Activated CD4-positive, alpha-beta T cell treated with anti-CD3 and anti-CD28 coated beads, Interleukin-2, amount 50 U/mL, for 48 hours (primary cell): ENCODE measurements at places on chromosomes 11 and 22.

GRCh38 chr11:44243086-44243485 lies 66.9 kb downstream of the ALX4 start:
- DNase-seq, result no peak

DNA sequence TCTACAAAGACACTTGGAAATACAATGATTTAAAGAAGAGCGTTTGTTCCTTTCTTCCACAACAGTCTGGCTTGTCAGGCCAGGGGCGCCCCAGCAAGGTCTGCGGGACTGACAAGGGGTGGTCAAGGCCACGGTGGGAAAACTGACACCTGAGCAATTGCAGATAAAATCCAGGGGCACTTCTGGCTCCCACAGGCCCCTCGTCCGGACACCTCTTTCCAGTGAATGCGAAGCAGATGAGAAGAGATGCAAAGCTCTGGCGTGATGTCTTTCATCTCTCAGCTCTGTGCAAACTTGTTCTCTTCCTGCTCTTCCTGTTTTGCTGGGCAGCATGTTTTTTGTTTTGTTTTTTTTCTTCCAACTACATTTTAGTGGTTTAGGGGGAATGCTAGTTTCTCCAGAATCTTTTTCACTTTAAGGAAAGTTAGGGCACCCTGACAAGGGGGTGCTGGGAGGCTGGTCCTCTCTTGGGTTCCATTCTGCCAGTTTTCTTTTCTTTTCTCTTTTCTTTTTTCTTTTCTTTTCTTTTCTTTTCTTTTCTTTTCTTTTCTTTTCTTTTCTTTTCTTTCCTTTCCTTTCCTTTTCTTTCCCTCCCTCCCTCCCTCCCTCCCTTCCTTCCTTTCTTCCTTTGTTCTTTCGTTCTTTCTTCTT lies 11.1 kb upstream of the CBX6 start:
- no peak for DNase-seq

GRCh38 chr22:49554741-49555140 lies 272.9 kb downstream of the BRD1 start:
- DNase-seq, result no peak

DNA sequence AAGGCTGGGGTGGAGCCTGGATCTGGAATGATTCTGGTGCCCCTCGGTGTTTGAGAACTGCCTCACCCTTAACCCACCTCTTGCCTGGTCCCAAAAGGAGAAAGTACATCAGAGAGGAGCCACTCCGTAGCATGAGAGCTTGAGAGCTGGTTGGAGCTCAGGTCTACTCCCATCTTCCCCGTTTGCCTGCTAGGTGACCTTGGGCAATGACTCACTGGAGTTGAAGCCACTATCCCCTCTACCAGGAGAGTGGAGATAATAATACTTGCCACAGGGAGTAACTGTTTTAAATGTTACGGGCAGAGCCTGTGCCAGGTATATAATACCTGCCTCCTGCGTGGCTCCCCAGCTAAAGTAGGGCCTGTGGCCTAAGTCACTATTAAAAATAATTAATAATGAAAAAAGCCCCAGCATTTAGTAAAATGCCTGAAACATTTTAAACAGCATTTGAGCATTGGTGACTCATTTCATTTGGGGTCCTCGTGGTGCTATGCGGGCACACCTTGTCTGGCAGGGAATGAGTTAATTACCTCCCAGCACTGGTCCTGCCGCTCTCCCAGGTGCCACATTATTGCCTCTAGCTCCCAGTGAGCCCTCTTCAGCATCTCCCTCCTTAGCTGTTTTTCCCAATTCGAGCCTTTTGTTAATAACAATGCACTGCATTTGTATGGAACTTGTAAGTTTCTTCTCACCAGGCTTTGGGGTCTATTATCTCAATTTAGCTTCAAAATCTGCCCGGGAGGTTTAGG lies 22.5 kb downstream of the CYTH4 start:
- DNase-seq, result no peak

DNA sequence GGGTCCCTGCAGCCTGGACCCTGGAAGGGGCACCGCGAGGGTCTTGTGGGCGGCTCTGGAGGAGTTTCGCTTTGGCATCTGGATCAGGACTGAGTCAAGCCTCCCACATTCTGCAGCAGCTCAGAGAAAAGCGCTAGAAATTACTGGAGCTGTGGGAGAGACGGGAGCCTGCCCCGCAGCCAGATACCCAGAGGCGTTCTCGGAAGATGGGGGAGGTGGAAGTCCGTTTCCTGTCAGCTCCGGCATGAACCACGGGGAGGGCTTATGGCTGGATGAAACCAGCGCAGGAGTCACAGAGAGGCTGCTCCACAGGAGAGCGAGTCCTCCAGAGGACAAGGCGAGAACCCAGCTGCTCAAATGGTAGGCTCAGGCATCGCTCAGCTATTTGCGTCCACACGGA lies 379.3 kb downstream of the OPCML start:
- DNase-seq, result no peak

DNA sequence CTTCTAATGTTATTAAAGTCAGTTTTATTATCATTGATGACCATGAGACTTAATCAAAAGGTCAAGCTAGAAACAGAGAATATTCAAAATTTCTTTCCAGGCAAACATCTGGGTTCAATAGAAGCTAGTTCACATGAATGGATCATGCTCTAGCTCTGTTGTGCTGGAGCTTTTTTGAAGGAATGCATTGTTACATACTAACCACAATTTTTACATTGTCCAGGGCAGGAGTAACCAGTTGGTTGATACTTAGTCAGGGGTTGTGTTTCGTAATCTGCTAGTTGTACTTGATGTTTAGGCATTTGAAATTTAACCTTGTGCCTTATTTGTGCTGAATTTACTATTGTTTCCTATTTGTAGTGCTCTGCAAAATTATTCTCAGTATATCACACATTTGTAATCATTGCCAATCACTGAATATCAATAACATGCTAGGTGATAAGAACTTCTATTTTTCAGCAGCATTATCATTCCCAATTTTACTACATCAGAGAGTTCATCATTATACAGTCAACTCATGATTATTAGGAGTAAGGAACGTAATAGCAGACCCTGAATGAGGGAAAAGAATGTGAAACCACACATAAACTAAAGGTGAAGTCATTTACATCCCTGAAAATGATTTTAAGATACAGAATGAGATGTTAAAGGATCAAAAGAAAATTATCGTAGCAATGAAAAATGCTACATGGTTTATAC lies 23.2 kb downstream of the NF2 start:
- DNase-seq, result no peak

GRCh38 chr11:65615950-65616574 lies 486 bp downstream of the PCNX3 start:
- peak; percentile 54 for DNase-seq

DNA sequence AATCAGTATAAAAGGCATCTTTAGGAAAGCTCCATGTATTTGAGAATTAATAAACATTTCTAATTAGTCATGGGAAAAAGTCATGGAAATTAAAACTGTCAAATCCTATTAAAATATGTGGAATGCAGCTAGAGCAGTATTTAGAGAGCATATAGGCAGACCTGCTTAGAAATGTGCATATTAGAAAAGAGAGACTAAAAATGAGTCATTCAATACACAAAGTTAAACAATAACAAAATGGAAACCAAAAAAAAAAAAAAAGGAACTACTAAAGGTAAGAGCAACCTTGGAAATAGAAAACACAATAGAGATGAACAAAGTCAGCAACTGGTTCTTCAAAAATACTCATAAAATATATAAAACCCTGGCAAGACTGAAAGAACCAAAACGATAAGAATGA lies 59.7 kb upstream of the RASSF10 start:
- DNase-seq, result no peak

DNA sequence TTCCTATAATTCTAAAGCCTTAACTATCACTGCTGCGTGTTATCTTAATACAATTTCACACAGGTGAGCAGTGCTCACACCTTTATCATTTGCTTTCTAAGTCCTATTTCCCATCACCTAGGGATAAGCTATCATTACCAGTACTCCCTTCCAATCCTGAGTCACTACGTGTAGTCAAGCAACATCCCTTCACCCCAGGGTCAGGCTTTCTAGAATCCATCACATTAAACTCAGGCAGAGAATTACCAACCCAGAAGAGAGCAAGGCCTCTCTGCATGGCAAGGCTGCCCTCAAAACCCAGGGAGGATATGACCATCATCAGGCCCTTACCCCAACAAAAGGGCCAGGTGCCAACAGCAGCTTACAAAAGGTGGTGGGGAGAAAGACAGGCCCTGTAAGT lies 9.8 kb downstream of the PACSIN2 start:
- no peak for DNase-seq

DNA sequence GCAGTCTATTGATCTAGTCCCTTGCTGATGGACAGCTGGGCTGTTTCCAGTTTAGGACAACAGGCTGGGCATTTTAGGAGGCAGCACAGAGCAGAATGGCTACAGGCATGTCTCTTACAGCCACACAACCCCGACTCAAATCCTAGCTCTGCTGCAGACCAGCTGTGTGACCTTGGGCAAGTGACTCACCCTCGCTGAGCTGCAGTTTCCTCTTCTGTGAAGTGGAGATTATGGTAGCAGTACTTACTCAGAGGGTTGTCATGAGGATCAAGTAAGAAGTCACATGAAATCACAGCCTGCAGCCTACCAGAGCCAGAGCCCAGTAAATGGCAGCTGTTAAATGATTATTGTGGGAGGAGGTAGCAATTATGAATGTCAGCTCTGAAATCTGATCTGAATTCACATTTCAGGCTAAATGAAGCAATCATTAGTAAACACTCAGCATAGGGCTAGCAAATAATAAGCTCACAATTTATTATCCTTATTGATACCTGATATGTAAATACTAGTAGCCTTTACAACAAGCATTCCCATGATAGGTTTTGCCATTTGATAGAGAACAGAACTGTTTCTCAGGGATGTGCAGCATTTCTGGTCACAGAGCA lies 58.9 kb downstream of the MYEOV start:
- peak; percentile 24 for DNase-seq

DNA sequence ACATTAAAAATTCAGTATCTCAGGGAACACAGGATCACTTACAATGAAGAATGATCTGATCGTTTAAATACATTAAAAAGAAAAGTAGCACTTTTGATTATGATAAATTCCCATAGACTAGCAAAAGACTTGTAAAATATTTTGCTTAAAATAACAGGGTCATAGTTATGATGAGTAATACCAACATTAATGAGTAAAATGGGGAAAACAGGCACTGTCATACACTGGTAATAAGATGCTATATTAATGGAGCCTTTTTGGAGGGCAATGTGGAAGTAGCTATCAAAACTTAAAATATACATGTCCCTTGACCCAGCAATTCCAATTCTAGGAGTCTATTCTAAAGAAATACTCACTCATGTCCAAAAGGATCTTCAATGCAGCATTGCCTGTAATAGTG lies 61.8 kb upstream of the CLNS1A start:
- no peak for DNase-seq

GRCh38 chr11:72642884-72643522 lies 31.2 kb downstream of the PDE2A start:
- peak; percentile 71 for DNase-seq

DNA sequence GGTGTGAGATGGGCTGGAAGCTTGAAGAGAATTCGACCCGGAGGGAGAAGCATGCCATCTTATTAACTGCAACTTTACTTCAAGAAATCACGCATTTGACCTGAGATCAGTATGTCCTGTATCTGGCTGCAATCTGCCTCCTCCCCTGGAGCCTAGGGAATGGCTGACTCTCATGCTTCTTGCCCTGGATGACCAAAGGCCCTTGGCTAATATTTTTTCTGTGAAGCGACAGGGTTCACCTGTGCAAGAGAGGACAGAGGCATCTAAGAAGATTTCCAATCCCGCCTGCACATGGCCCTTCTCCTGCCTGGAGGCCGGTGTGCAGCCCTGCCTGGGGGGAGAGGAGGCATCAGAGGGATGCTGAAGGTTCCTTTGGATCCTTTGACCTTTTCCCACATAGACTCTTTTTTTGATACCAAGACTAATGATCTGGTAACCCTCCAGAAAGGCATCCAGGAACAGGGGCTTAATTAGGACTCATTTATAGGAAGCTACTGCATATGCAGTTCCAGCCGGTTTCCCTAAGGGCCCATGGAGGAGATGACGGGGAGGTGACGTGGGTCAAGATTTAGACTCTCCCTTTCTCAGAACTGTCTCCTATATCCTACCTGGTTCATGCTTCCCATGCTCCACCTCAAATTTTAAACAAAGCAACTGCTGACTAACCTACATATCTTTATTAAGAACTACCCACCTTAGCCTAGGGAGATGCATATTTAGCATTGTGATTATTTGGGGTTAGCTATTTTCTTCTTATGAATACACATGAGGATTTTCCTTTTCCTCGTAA lies 50.8 kb downstream of the NTM start:
- DNase-seq, result no peak

DNA sequence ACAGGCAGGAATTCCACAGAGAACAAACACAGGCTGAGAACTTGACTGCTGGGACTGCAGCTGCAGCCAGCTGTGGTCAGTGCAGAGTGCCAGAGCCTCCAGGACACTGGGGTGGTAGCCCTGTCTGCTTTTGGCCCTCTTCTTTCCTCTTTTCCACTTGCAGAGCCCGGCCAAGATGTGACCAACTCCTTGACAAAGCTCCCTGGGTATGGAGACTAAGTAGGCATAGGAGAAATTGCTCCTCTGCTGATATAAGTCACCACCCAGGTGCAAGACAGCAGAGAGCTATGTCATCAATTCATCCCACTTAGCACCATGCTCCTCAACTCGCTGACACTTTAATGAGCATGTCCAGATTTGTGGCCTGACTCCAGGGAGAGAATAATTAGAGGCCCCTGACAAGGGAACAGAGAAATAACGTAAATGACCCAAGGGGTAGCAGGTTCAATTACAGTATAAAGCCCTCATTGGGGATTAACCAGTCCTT lies 369.4 kb upstream of the B3GAT1 start:
- no peak for DNase-seq

- DNase-seq, result peak; percentile 31
Measured at GRCh38 chr22:50305923-50306566, 1.4 kb downstream of the PLXNB2 start.

DNA sequence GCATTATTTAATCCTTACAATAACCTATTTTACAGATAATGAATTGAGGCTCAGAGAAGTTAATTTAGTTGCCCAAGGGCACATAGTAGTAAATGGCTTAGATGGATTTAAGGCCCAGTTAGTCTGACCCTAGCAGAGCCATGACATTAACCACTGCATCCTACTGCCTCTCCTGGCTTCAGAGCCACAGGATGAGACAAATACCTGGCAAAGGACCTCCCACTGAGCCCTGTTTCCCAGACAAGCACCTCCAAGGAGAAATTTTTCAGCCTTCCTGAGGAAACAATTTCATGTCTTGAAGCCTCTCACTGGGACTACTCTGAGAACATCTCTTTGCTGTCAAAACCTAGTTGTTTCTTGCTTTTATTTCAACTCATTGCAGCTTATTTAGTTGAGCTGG lies 28.4 kb downstream of the IZUMO1R start:
- no peak for DNase-seq

DNA sequence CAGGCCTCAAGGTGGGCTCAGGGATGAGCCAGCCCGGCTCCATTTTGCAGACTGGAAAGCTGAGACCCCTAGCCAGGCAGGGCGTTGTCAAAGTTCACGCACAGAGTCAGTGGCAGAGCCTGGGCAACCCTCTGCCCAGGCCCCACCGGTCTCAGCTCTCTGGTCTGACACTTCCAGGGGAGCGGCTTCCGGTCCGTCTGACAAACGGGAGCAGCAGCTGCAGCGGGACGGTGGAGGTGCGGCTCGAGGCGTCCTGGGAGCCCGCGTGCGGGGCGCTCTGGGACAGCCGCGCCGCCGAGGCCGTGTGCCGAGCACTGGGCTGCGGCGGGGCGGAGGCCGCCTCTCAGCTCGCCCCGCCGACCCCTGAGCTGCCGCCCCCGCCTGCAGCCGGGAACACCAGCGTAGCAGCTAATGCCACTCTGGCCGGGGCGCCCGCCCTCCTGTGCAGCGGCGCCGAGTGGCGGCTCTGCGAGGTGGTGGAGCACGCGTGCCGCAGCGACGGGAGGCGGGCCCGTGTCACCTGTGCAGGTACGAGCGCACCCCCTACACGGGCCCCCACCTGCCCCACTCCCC lies 36.0 kb downstream of the CD6 start:
- no peak for DNase-seq
